HL-60 (cell line): ENCODE measurements at places on chromosomes 7 and 10.
A peak's percentile ranks its signal among the peaks of the same experiment; 100 is the strongest.

DNA sequence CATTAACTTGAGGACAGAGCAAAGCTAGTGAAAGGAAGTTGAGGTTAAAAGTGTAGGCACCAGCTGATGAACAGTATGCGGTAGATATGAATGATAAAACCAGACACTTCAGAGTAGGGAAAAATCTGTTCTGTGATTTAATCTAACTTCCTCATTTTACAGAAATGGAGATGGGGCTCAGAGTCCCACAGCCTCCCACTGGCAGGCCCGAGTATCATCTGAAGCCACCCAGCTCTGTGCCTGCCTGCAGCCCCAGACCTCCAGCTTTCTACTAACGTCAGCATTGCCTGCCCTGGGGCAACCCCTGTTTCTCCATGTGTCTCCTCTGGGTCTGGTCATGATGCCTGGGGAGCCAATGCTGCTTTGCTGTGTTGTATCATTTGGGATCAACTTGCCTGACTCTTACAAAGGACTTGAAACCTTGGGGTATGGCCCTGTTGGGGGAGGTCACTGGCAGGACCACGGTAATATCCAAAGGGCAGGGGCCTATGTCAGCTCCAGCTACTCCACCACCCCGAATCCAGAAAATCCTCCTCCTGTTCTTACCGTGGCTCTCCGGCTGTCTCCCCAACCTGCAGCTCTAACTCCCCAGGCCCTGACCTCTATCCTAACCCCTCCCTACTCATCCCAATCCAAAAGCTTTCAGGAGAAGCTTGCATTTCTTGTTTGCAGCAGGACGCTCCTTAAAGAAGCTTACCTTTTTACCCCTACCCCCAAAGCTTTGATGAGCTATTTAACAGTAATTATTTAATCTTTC, 56.2 kb upstream of the NPY start:
- DNase-seq = peak; percentile 5

DNA sequence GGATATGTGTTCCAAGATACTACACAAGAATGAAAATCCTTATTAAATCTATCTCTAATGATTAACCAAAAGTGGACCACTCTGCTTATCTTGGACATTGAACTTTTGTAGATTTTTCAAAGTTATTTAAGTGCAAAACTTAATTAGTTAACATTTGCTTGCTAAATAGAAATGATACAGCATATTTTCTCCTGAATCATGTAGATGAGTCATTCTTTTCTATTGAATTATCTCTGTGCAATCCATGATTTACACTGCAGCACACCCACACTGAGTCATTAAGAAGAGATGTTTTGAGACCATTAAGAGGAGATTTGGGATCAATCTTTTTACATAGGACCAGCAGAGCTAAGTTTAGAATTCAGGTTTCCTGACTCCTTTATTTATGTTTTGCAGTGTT, 6.6 kb upstream of the ABCC2 start:
- DNase-seq = no peak

GRCh38 chr7:127665922-127666321, 13.9 kb downstream of the SND1 start:
- DNase-seq = no peak

DNA sequence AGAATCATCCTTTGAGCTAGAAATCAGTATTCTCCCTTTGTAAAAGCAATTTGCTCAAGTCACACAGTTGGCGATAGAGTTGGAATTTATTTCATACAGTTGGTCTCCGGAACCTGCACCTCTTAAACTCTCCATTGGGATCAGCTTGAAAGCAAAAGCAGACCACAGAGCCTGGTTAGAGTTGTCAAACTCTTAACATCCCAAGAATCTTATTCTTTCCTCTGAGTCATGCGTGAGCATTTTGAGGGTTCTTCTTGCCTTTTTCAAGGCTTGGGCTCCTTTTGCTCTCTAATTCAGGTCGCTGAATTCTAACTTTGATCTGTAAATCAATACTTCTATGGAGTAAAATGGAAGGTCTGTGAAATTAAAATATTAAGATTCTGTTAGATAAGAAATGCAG, 19.6 kb upstream of the SCIN start:
- DNase-seq = no peak

DNA sequence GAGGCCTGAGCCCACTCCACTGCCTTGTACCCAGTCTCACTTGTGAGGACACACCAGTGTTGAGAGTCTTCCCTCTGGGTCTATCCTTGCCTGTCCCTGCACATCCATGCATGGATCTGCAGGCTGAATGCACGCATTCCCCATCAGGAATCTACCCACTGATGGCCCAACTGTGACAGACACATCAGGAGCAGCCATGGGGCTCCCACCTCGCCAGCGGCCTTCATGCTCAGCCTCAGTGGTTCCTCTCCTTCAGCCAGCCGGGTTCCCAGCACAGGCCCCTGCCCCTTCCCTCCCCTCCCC, 21.3 kb downstream of the ANTXRL start:
- no peak for DNase-seq

DNA sequence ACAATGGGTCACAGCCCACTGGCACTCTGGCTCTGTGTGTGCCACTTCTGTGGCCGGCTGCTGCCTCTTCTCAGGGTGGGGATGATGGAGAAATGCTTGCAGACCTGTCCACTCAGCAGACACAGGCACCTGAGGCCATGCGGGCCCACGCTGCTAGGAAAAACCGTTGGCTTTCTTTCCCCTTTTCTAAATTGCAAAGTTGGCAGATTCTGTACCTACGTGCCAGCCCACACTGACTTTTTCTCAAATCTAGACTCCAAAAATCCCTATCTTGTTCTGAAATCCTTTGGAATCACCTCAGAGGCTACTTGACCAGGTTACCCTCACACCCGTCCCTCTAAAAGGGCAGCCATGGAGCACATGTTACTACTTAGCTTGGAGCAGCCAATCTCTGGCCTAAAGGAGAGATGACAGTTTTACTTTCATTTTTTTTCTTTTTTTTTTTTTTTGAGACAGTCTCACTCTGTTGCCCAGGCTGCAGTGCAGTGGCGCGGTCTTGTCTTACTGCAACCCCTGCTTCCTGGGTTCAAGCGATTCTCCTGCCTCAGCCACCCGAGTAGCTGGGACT, 99.4 kb downstream of the RNF216 start:
- DNase-seq = no peak
